ENCODE measurements at places on chromosomes 12 and 14.

DNA sequence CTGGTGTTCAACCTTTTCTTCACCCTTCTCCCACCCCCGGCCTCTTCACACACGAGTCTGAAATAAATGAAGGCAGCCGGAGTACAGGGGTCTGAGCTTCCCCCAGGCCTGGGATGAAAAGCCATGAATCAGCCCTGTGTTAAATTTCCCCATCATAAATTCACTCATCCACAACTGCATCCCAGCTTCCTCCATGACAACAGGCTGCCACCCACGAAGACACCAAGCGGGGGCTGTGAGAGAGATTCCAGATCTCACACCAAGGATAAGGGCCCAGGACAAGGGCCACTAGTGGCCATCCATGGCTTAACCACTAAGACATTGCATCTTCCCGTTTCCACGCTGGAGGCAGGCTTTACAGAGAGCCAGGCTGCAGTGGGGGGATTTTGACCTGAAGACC is 93.9 kb upstream of the NCOR2 start:
- no peak for DNase-seq

DNA sequence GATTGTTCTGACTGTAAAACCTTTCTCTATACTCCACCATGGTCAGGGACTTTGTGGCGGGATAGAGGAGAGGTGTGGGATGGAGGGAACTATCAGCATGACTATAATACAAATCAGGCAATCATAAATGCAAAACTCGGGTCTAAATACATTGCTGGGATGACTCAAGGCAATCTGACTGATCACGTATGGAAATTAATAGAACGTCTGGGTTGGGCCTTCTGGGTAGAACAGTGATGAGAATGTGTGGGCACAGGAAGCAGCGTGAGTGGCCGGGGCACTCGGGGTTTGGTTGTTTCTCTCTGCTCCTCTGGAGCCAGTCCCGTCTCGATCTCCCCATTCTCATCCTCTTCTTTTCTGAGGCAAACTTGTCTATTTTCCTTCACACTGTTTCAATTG is 485.8 kb downstream of the VRK1 start:
- no peak for DNase-seq

- no peak for DNase-seq
These were observed 34.6 kb downstream of the LMNTD1 start for GRCh38 chr12:25518512-25518911.

GRCh38 chr12:115464661-115465060 is 780.7 kb upstream of the TBX3 start:
- DNase-seq: no peak

- no peak for DNase-seq
These were observed 15.7 kb downstream of the TBX3 start for GRCh38 chr12:114668151-114668885.

DNA sequence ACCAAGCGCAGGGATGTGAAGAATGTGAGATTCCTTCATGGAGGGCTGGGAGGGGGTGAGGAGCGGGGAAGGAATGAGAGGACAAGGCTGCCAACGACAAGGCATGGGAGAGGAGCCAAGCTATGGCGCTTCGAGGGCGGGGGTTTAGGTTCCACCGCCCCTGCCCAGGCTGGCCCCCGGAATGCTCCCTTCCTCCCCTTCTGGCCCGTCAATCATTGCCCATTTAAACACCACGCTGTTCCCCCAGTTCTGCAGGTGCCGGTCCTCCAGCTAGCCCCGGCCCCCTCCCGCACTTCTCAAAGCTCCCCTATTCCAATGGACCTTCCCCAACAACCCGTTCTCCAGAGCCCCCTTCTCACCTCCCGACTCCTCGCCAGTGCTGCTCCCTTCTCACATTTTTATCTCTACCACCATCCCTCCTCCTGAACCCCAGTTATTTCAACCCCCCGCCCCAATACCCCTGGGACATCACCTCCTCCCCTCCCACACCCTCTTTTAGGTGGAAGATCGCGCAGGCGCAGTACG is 428 bp downstream of the RNF41 start:
- DNase-seq: no peak

GRCh38 chr14:32366986-32367385 is 37.9 kb downstream of the AKAP6 start:
- no peak for DNase-seq

Measured in stimulated activated CD8-positive, alpha-beta memory T cell treated with anti-CD3 and anti-CD28 coated beads, Interleukin-4, amount 100 ng/mL, for 1 hour (primary cell).